ENCODE measurements at places on chromosomes 13 and 19. TPM values are rescaled to one million over a fixed set of nuclear protein-coding genes. Genes with fewer than 3 reads are reported as not detected.

- no peak for DNase-seq
These were observed 1071.2 kb downstream of the EFNB2 start for GRCh38 chr13:105464249-105464648.

- DNase-seq, result peak; percentile 63
These were observed 10.1 kb downstream of the AP2S1 start for GRCh38 chr19:46840498-46840942.

- no peak for DNase-seq
These were observed 17.9 kb downstream of the DOCK9 start for GRCh38 chr13:98959786-98960605.

DNA sequence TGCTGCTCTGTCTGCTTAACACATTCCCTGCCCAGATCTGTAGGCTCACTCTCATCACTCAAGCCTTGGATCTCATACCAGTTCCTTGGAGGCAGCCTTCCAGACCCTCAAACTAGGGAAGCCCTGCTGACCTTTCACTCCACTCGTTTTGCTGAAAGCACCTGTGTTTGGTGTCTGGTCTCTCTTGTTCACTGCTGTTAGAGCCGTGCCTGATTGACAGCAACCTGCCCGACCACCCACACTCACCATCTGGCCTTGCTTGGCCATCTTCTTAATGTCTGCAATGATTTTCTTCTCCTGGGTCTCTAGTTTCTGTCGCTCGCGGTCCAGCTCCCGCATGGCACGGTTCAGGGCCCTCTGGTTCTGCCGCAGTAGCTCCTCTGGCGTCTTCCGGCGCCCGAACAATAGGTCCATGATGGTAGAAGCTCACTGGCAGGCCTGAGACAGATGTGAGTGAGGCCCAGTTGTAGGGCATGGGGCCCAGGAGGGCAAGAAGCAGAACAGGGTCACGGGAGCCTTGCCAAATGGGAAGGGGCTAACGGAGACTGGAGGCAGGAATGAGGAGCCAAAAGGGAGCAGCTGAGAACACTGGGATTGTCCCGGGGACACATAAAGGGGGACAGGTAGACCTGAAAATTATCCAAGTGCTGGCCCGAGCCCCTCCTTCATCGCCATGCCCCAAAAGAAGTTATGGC lies 959 bp downstream of the CHMP2A start:
- no peak for DNase-seq

- DNase-seq, result no peak
These were observed 17.5 kb downstream of the BORA start for GRCh38 chr13:72745260-72745659.

DNA sequence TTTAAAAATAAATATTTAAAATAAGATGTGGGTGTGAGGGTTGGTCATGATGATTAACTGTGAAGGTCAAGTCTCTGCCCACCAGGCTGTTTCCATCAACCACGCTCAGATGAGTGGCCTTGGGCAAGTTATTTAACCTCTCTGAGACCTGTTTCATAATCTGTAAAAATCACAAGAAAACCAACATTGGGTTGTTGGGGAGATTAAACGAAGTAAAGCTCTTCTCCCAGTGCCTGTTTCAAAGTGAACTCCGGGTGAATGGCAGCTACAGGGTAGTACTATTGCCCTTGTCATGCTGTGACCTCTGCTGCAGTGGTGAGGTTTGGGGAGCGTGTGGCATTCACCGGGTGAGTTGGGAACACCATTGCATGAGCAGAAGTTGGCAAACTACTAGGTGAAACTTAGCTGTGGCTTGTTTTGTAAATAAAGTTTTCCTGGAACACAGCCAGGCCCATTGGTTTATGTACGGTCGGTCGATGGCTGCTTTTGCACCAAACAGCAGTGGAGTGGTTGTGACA lies 153.2 kb downstream of the USP12 start:
- DNase-seq, result peak; percentile 11

GRCh38 chr13:42279080-42279479 lies 7.1 kb downstream of the AKAP11 start:
- DNase-seq, result no peak

GRCh38 chr19:57850553-57851017 lies 926 bp downstream of the ZNF587 start:
- peak; percentile 40 for DNase-seq

- DNase-seq, result no peak
These were observed 41.0 kb downstream of the HS6ST3 start for GRCh38 chr13:96130818-96131340.

GRCh38 chr19:2385053-2385721 lies 25.1 kb downstream of the TMPRSS9 start:
- no peak for DNase-seq

DNA sequence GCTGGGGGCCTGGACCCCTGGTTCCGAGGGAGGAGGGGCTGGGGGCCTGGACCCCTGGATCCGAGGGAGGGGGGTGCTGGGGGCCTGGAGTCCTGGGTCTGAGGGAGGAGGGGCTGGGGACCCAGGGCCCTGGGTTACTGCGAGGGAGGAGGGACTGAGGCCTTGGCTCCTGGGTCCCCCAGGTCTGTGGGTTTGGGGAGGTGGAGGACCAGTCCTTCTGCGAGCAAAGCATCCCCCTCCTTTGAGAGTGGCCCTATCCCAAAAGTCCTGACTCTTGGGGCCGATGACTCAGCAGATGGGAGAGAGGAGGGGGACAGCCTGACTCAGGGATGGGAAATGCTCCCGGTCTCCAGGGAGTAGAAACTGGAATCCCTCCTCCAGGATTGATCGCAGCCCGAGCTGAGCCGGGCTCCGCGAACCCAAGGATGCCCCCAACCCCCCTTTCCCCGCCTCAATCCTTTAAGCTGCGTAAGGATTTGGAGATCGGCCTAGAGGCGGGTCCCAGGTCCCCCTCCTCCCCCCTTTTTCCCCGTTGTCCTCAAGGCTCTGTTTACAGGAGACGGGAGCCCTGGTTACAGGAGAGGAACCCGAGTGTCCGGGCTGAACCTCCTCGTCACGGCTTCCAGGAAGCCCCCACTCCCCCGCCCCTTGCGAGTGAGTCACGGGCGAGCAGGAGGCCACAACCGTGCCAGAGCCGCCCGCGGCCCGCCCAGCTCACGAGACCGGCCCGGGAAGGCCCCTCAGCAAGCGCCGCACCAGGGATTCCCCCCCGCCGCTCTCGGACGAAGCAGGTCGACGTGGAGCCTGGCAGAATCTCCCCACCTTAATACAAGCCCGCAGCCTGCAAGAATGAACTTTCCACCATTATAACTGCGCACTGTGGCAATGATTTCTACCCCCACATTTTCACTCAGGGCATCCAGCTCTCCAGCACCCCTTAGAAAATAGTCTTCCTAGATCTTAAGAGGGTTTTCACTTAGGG lies 3.0 kb upstream of the ZFP36 start:
- peak; percentile 96 for DNase-seq

DNA sequence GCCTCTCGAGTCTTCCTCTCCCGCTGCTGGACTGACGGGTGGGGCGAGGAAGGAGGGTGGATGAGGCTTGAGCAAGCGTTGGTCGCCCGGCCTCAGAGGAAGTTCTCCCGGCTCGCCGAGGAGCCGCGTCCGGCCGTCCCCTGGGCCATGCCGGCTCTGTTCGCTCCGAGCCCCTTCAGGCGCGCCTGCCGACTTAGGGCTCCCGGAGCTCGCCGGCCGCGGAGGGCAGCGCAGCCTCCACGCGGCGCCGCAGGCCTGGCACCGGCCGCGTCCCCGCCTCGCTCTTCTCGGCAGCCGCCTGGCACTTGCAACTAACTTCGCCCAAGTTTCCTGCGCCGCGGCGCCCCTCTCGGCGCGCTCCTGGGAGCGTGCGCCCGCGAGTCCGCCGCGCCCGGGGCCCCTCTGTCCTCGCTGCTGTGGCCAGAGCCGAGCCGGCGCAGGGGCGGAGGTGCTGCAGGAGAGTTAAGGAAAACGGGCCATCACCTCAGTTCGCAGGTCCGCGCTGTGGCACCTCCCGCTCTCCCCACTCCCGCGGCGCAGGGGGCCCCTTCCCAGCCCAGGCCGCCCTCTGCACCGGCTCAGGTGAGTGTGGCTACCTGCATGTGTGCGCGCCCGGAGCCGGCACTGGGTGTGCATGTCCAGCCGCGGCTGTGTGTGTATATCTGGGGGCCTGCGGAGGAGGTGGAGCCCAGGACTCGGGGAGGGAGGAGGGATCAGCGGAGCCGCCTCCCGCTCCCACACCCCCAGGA lies 641 bp upstream of the SOX21 start:
- DNase-seq, result no peak

DNA sequence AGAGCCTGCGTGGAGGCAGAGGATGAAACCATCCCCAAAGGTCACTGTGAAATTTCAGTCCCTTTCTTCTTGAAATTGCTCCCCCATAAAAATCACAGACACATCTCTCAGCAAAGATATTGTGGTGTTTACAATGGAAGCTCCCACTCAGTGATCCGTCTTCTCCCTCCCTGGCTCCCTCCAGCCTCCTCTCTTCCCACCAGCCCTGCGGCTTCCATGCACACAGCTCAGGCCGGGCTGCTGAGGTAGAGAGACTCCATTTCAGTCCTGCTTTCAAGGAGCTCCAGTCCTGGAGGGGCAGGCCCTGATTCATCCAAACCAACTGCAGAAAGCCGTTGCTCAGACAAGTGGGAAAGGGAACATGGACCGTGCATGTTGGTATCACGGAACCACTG lies 24.0 kb upstream of the MIER2 start:
- no peak for DNase-seq

GRCh38 chr13:29483211-29483610 lies 112.3 kb downstream of the SLC7A1 start:
- no peak for DNase-seq

- DNase-seq, result no peak
These were observed 42.7 kb downstream of the UTP14C start for GRCh38 chr13:52067237-52067636.

- DNase-seq, result no peak
These were observed 287.1 kb downstream of the ITGBL1 start for GRCh38 chr13:101739382-101740178.

- no peak for DNase-seq
These were observed 202.4 kb upstream of the SOX1 start for GRCh38 chr13:111864566-111864965.

DNA sequence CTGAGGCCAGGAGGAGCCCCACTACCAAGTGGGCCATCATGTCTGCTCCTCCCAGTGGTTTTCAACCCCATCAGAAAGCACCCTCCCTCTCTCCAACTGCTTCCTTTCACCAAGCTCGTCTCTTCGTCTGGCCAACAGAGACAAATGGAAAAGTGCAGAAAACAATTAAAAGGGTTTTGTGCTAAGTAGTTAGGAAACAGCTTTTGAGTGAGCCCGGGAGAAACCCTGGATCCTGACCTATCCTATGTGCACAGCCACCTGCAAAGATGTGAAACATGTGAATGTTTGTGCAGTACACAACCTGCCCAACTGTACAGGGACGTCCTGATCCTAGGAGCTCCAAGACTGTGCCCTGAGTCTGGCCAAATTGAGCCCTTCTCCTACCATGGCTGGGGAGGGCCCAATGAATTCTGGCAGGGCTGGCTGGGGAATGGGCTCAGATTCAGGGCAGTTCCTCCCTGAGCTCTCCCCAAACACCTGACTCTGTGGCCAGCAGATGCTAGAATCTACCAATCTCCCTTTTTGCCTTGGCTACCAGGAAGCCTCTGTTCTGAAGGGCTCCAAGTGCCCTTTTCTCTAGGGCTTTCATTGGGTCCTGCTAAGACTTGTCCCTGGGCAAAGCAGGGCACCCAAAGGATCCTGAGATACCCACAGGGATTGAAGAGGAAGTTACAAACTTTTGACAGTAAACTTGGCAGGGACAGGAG lies 7.9 kb downstream of the TLE5 start:
- DNase-seq, result no peak

GRCh38 chr13:22189176-22190048 lies 518.5 kb downstream of the FGF9 start:
- no peak for DNase-seq

- no peak for DNase-seq
These were observed 116.0 kb upstream of the MAB21L1 start for GRCh38 chr13:35592457-35592856.

GRCh38 chr19:17933414-17934129 lies 757 bp downstream of the CCDC124 start:
- DNase-seq, result no peak

DNA sequence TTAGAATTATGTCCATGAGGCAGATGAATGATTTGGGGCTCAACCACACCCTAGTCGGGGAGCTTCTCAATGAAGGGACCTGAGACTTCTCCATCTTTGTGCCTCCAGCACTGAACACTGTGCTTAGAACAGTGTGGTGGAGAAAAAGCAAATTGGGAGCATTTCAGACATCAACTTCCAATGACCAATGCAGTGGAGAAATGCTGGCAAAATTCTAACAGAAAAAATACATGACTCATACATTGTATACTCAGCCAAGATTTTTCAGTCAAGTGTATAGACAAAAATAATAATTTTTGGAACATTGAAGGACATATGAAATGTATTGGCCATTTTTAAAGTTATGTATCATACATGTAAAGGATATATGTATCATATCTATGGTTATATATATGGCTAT lies 134.7 kb downstream of the FGF14 start:
- DNase-seq, result no peak

- DNase-seq, result peak; percentile 77
These were observed 9.2 kb upstream of the ZNF358 start for GRCh38 chr19:7506385-7507328.

- DNase-seq, result no peak
These were observed 65.7 kb downstream of the KLF12 start for GRCh38 chr13:74068471-74068870.

GRCh38 chr13:27476943-27477703 lies 26.8 kb upstream of the MTIF3 start:
- no peak for DNase-seq

DNA sequence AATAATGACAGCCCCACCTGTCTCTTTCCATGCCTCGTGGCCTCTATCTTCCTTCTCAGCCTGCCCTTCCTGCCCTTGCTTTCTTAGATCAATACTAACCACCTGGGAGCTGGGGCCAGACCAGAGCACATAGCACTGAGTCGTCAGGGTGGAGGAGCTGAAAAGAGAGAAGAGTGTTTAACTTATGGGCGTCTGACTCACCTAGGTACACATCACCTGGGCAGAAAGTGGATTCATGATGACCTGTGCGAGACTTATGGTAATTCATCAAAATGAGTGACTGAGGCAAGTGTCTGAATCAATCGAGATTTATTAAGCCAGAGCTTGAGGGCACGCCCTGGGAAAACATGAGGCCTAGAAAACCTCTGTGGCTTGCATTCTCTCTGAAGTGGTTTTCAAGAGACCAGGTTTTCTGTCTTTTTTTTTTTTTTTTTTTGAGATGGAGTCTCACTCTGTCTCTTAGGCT lies 19.2 kb downstream of the CEACAM6 start:
- peak; percentile 46 for DNase-seq

- no peak for DNase-seq
These were observed 166.6 kb downstream of the RAP2A start for GRCh38 chr13:97600458-97601075.

CCDC169 gene
- total RNA-seq, result not detected

CABP5 gene
- not detected for total RNA-seq

CYSLTR2 gene
- total RNA-seq, result 2.7 TPM

ZNF99 gene
- total RNA-seq, result not detected

ZNF468 gene
- 18.6 TPM for total RNA-seq

TMEM161A gene
- 25.1 TPM for total RNA-seq

CLC gene
- total RNA-seq, result not detected

TMEM238 gene
- total RNA-seq, result 23.0 TPM

GNA15 gene
- total RNA-seq, result 39.8 TPM

GAPDHS gene
- total RNA-seq, result not detected

All from activated CD8-positive, alpha-beta memory T cell treated with anti-CD3 and anti-CD28 coated beads, Interleukin-2, amount 10 ng/mL, durations not matched to agents 7 days and 5 days (primary cell).